T-helper 2 cell (primary cell): ENCODE measurements at places on chromosomes 16 and 17.

GRCh38 chr17:16217002-16217635, at the start of gene PIGL:
Gene PIGL, plus strand, starts transcription at chr17:16217210. Its CDS starts 17 bp downstream, at chr17:16217227.
- peak; percentile 70 for DNase-seq

GRCh38 chr16:86834451-86835035, 256.2 kb downstream of the FOXL1 start:
- DNase-seq, result no peak

DNA sequence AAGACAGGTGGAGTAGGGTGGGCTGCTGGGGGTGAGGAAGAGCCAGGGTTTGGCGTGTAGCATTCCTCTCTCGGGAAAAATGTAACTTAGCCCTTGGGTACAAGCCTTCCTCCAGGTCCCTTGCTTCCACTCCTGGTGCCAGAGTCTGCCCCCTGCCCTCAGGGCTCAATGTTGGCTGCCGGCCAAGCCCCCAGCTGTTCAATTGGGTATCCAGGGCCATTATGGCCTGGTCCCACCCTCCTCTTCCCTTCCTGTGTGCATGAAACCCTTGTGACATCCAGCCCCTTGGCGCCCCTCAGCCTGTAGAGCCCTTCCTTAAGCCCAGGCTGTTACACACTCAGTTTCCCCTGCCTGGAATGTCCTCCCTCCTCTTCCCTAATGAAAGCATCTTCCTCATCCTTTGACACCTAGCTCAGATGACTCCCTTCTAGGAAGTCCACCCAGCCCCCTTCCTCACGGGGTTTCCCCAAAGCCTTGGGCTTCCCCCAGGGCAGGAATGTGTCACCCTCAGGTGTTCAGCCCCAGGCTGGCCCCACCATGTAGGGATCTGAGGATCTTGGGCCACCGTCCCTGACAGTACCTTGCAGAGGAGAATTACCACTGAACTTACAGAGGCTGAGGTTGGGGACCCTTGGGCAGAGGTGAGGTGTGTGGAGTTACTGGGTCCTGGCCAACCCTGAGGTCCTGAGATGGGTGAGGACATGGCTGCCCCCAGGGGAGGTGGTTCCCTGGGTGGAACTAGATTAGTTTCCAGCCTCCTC, 30.0 kb downstream of the B9D1 start:
- no peak for DNase-seq

DNA sequence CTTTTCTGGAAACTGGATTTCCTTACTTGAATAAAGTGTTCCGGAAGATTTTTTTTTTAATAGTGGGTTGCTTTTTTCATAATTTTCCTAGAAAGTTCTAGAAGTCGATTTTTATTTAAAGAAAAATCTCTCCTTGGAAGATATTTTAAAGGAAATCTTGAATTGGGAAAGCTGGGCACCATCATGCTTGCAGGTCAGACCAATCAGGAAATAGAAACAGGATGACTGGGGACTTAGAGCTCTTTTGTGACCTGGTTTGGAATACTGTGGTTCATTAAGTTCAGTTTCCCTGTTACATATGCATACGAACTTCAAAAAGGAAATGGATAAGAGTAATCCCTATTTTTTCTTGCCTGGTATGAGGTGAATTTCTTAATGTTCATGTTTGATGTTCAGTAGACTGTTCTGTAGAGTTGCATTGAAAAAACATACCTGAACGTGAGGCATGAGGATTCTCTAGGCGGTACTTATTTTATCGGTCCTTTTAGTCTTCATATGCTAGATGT, 1.2 kb downstream of the NFATC3 start:
- DNase-seq, result no peak

GRCh38 chr16:30927789-30928378, 4.5 kb downstream of the FBXL19 start:
- DNase-seq, result no peak

GRCh38 chr16:56755038-56755437, 25.1 kb downstream of the NUP93 start:
- DNase-seq, result no peak

- DNase-seq, result peak; percentile 6
Observed at GRCh38 chr16:14436401-14436955, 193.6 kb downstream of the PARN start.
